ENCODE measurements at places on chromosomes 5 and 9.

GRCh38 chr5:1777281-1778137 lies 22.1 kb downstream of the MRPL36 start:
- DNase-seq, result no peak

DNA sequence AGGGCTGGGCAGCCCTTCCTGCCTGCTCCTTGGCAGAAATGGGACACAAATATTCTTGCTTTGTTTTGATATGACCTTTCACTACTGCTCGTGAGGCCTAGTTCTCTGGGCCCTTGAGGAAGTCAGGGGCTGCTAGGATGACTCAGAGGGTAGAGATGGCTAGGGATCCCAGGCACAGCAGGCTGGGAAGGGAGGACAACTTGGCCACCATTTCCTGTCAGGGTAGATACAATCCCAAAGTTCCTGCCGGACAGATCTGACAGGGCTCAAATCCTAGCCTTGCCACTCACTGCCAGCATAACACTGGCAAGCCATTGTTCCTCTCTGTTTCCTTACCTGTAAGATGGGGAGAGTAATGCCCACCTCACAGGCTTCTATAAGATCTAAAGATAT lies 31.7 kb upstream of the MEIKIN start:
- DNase-seq, result no peak

DNA sequence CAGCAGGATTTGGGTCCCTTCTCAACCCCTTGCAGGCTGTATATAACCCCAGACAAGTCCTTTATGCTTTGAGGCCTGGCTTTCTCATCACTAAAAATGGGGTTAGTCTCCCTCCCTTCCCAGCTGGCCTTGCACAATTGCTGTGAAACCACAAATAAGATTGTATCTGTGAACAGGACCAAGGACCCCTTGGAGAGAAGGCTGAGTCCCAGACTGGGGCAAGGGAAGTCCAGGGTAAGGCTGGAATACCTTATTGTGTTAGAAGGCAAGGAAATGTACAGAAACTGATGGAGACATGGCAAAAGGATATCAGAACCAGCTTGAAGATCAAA lies 11.4 kb downstream of the MACROH2A1 start:
- no peak for DNase-seq

GRCh38 chr5:53481887-53482716 lies 1.7 kb downstream of the FST start:
- DNase-seq, result peak; percentile 68

DNA sequence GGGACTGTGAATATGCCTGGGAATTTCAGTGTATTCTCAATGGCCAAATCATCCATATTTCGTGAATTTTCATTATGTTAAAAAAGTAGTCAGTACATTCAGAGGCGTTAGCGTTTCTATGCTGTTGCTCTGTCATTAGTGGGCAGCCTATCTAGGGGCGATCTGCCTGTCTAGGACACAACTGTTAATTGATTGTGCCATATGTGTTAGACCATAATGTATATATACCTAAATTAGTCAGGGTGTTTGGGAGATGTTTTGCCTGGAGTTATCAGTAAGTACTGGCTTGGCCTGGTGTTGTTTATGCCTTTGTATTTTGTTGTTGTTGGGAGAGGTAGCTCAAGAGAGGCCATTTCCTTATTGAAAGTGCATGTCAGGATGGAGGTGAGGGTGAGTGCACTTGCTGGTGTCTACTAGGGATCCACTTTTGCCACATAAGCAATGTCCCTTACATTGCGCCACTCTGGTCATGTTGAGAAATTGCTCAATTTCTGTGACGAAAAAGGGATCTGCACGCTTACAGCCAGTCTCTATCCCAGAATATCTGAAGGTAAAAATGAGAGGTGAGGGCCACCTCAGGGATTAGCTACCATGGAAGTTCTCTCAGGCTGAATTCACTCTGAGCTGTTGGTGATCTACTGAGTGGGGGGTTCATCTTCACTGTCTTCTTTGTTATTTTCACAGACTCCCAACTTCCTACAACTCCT lies 123.3 kb downstream of the ST8SIA4 start:
- DNase-seq, result no peak

DNA sequence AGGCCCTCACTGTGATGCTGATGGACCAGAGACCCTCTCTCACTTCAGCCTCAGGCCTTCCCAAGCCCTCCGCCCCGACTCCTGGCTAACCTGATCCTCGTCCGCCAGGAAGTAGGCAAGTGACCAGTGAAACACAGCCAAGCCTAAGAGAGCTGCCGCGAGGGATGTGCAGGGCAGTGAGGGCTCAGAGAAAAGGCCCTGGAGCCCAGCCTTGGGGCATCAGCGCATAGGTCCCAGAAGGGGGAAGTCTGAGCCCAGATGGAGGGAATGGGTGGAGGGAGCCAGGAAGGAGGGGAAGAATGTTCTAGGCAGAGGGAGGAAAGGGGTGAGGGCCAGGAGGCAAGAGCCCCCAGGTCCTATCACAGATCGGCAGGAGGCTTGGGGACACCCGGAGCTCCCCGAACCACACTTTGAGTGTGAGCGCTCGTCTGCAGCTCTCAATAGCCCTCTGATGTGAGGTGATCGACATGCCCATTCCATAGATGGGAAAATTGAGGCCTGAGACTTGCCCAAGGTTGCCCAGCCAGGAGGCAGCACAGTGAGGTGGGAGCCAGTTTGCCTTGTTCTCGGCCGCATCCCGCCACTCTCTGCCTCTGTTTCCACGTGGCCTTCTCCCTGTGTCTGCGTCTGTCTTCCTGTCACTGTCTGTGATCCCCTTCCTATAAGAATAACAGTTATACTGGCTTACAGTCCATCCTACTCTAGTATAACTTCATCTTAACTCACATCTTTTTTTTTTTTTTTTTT lies 20.2 kb downstream of the PLPP7 start:
- DNase-seq, result no peak

GRCh38 chr5:3671337-3671736 lies 75.7 kb downstream of the IRX1 start:
- DNase-seq, result peak; percentile 45

- no peak for DNase-seq
Observed at GRCh38 chr9:35357826-35358225, 132.1 kb upstream of the RUSC2 start.

DNA sequence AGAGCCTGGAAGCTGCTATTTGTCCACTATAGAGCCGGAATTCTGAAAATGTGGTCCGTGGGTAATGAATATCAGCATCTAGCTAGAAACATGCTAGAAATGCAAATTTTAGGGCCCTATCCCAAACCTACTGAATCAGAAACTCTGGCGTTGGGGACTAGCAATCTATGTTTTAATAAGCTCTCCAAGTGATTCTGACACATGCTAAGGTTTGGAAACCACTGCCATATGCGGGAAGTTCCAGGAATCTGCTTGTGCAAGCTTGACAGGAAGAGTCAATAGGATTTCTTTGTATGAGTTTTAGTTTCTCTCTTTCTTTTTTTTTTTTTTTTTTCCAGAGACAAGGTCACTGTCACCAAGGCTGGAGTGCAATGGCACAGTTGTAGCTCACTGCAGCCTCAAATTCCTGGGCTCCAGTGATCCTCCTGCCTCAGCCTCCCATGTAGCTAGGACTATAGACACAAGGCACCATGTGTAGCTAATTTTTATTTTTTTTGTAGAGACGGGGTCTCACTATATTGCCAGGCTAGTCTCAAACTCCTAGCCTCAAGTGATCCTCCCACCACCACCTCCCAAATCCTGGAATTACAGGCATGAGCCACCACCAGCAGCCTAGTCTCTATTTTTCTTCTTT lies 26.4 kb upstream of the CARNMT1 start:
- DNase-seq, result no peak

DNA sequence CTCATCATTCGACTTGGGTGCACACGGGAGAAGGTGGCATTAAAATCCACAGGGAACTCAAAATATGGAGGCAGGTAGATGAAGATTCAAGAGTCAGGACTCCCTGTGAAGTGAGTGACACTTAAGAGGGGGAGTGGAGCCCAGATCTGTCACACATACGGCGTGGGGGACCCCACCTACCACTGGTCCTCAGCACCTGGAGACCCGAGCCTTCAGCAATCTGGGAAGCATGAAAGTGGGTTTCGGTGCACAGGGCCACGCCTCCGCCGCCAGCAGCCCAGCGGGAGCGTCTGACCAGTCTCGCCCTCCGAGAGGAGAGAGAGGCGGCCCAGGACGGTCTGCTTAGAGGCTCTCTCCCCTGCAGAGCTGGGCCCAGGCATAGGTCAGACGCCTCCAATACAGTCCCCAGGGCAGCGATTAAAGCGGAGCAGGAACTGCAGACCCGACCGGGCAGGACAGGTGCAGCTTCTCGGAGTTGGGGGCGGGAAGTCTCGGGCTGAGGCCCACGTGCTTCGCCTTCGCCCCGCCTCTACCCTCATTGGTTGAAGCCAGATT lies 639 bp upstream of the SLC2A8 start:
- DNase-seq, result no peak

DNA sequence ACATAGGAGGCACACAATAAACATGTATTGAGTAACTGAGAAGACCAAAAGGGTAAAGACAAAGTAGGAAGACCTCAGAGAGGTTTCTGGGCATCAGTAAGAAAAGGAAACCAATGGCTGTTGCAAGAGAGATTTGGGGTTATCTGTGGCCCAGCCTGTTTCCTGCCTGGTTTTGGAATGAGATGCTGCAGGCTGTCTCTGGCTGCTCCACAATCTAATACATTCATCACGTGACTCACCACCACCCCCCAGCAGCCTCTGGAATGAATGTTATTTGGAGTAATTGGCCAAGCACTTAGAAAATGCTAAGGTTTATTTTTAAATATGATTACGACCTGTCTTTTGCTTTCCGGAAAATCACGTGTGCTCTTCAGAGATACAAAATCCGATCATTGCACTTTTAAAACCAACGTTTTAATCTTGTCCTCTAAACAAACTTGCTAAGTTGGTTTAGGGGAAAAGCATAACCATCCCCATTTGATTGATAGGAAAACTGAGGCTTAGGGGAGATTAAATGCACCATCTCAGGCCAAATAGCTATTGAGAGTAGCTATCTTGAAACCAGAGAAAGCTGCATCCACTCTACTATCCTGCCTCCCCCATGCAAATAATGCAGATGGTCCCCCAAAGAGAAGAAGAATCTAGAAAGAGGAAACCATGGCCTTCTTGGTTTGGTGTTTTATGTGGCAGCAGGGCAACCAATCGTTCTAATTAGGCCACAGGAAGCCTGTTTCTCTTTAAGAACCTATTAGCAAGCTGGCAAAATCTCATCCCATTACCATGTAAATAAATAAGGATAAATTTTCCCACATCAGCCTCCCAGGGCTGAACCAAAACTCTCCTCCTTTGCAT lies 151.8 kb upstream of the ADRA1B start:
- no peak for DNase-seq

GRCh38 chr9:14909961-14910805 lies at the start of gene FREM1:
Gene FREM1, minus strand, starts transcription at chr9:14910428. Its CDS starts 41,451 bp downstream, at chr9:14868977.
- DNase-seq, result peak; percentile 83

GRCh38 chr5:81233080-81233634 lies at the start of gene CKMT2:
Gene CKMT2, plus strand, starts transcription at chr5:81233322. Its CDS starts 17,811 bp downstream, at chr5:81251133.
- DNase-seq, result peak; percentile 77

- no peak for DNase-seq
Observed at GRCh38 chr9:98596486-98596885, 112.2 kb downstream of the GABBR2 start.

DNA sequence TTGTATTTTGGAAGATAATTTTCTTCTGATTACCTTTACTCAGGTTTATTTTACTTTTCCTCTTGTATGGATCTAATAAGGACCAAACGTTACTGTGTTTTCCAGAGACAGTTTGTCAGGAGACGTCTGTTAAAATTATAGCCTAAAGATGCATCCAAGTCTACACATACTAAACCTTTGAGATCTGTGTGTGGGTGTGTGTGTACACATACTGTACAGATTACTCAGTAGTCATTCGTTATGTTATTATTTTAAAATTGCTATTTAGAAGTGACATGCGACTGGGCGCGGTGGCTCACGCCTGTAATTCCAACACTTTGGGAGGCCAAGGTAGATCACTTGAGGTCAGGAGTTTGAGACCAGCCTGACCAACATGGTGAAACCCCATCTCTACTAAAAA lies 51.6 kb upstream of the CNTLN start:
- no peak for DNase-seq

DNA sequence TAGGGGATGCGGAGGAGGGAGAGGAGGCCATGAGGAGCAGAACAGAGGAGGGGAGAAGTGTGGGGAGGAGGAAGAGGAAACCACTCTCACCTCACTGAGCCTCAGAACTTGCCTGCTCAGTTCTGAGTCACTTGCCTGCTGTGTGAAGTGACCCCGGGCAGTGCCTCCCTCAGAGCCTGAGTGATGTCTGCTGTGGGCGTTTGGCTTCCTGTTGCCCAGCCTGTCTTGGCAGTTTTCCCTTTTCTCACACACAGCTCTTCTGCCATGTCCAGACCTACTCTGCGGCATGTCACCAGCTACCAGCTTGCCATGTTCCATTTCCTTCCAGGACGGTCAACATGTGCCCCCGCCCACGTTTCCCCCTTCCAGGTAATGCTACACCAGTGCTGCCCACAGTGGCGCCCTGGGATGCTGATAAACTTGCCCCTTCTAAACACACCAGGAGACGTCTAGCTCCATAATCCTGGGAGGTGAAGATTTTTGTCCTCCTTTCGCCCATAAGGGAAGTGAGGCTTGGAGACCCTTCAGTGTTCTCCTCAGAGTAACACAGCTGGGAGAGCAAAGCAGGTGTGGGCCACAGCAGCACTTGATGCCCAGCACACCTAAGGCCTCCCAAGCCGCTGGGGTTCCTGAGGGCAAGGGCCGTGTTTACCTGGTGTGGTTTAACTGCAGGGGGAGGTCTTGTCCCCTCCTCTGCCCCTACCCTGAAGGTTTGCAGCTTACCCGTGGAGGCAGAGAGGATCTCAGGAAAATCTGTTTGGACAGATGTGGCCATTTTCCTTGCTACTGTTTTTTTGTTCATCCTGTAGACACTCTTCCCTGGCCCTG lies 63.8 kb upstream of the RNF130 start:
- no peak for DNase-seq

DNA sequence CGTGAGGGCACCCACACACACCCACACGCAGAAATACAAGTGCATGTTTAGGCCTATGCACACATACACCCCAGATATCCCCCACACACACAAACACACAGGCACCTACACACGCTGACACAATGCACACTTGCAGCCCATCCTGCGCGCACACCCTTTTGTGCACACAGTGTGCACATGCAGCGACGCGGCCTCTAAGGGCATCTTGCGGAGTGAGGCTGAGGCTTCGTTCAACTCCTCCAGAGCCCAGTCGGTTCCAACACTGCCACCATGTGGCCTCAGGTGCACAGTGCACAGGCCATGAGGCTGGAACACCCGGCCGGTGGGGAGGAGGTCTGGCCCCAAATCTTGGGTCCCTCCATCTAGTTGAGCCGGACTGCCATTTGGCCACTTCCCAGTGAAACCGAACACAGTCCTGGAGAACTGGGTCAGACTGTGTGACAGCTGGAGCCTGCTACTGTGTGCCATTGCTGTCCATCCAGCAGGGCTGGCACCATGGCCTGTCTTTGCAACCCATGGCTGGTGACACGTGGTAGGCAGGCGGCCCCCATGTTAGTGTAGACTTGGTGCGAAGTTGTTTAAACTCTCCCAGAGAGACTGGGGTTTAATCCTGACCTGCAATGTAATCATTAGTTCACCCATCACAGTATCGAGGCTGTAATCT lies 97.7 kb upstream of the MVB12B start:
- peak; percentile 91 for DNase-seq

- DNase-seq, result peak; percentile 71
Observed at GRCh38 chr5:15807871-15808270, 307.9 kb downstream of the FBXL7 start.

- DNase-seq, result no peak
Observed at GRCh38 chr5:147065071-147065470, 169.8 kb upstream of the STK32A start.

- no peak for DNase-seq
Observed at GRCh38 chr5:109660301-109660700, 29.4 kb upstream of the MAN2A1 start.

GRCh38 chr5:179860301-179860700 lies 1.7 kb upstream of the MRNIP start:
- DNase-seq, result no peak
